M059J (cell line): ENCODE measurements at places on chromosomes 3 and 15. TPM values are rescaled to one million over a fixed set of nuclear protein-coding genes. Genes with fewer than 3 reads are reported as not detected.

- no peak for DNase-seq
Measured at GRCh38 chr3:119289404-119289770, 4.8 kb upstream of the ARHGAP31 start.

GRCh38 chr3:155667988-155668387 is 76.9 kb downstream of the PLCH1 start:
- no peak for DNase-seq

- DNase-seq, result no peak
Measured at GRCh38 chr3:6262010-6262409, 598.9 kb upstream of the GRM7 start.

- no peak for DNase-seq
Measured at GRCh38 chr3:126711121-126711760, 7.2 kb downstream of the CHCHD6 start.

DNA sequence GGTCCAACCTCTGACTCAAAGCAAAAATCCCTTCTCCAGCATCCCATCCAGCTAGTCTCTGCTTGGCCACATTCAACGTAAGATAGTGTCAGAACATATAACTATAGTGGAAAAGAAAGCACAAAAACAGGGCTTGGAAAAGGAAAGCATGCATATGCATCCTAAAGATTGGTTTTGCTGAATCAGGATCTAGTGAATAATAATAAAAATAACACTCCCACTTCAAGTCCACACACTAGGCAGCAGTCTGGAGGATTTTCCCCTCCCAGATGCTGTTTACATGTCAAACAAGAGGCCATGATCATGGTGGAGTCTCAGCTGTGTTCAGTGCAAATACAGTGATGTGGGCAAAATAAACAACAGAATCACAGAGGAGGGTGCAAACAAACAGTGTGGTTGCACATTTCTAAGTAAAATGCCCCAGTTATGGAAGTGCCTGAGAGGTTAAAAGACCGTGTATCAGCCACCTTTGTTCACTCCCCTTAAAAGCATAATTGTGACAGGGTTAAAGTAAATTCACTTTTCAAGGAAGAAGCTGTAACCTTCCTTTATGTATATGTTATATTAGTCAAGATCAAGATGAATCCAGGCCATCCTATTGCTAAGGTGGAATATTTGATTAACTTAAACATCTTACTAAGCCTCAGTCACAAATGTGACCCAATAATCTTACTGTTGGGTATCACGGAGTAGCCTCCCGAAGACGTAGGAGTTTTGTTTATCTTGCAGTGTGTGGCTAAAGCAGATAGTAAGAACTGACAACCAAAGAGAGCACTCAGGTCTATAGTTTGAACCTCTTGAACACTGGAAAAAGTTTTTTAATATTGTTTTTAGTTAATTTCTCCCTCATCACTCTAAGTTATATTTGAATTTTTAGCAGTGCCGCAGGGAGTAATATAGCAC is 424.5 kb downstream of the SOX2 start:
- DNase-seq, result no peak

DNA sequence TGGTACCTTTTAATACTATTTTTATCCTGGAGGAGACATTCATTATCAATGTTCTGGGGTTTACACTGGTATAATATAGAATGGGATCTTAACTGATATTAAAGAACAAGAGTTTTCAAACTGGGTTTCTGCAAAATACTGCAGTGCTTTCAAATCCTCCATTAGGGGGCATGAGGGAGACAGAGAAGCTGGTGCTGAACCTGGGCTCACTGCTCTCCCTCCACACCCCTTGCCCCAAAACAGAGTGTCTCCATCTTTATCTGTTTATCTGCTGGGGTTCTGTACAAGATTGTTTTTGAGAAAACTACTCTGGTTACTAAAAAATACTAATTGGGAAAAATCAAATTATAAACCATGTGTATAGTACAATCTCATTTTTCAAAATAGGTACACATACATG is 41.7 kb downstream of the CADPS start:
- no peak for DNase-seq

GRCh38 chr3:150798122-150798618 is 35.2 kb upstream of the SIAH2 start:
- peak; percentile 25 for DNase-seq

DNA sequence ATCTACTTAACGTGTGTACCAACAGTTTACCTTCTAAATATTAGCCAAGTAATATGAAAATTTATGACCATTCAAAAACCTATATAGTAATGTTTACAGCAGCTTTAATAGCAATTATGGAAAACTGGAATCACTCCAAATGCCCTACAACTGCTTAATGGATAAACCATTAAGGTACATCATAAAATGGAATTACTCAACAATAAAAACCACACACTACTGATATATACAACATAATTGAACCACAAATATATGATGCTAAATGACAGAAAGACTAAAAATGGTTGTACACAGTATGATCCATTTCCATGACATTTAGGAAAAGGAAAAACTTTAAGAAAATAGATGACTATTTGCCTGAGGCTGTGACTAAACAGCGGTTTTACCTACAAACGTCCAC is 467.1 kb upstream of the EPHA6 start:
- peak; percentile 5 for DNase-seq

DNA sequence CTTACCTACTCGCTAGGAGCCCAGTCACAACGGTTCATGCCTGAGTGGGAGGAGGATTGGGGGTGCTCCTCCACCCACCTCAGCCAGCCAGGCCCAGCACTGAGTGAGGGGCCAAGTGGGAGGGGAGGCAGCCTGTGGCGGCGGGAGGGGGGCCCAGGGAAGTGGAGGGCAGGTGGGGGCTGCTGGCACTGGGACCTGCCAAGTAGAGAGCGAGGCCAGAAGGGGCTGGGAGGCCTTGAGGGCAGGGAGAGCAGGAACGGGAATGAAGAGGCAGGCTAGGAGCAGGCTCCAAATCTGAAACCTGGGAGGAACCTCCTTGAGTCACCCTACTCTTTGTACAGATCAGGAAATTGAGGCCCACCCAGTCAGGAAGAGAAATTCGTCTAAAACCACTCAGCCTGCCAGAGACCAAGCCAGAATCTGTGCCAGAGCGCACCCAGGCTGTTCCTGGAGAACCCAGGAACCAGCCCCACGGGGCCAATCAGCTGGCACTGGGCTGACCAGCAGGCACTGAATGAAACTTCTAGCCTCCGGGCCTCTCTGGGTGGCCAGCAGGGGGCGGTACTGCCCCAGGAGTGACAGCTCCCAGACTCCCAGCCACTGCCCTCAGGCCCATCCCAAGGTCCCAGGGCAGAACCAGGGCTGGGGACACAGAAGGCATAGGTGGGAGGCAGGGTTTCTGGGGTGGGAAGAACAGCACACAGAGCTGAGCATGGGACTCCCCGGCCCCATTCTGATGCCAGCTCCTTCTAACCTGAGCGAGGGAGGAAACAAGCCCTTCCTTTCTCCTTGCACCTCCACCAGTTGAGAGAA is 14.8 kb upstream of the CYP11A1 start:
- peak; percentile 82 for DNase-seq

DNA sequence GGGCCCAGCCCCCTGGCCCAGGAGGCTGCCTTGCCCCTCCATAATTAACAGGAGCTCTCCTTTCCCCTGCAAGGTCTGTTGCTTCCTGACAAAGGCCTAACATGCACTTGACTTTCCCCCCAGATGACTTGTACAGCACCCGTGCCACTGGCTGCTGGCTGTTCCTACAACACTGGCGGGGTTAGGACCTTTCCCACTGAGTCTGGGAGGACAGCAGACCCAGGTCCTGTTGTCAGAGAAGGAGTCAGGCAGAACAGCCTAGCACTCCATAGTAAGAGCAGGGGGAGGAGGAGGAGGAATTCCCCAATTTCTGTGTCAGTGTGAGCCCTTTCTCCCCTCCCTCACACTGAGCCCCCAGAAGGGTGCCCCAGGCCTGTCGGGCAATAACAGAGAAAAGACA is 99.2 kb downstream of the CORO2B start:
- no peak for DNase-seq

DNA sequence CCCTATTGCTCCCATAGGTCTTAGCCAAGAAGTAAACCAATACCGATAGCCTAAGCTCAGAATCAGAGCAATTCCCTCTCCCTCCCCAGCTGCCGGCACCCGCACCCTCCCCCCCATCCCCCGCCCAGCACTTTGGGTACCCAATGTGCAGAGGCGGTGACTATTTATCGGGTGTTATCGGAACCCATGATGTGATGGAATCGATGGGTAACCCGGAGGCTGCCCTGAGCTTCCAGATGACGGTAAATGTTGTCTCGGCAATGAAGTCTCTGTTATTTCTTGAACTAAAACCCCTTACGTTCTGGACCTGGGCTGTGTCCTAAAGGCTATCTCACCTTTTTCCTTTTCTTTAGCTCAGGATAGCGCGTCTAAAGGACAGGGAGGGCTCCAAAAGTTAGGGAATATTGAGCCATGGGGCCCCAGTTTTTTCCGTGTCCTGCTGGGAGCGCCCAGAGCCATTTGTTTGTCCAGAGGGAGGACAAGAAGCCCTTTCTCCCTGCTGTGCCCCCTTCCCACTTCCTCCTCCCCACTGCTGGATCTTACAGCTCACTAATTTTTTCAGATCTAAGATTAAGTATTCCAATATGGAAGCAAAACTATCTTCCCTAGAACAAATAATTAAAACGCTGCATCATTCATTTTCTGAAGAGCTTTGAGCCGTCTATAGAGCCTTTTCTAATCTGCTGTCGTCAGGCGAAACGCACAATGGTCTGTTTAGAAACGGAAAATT is 1.5 kb downstream of the SLITRK3 start:
- no peak for DNase-seq

DNA sequence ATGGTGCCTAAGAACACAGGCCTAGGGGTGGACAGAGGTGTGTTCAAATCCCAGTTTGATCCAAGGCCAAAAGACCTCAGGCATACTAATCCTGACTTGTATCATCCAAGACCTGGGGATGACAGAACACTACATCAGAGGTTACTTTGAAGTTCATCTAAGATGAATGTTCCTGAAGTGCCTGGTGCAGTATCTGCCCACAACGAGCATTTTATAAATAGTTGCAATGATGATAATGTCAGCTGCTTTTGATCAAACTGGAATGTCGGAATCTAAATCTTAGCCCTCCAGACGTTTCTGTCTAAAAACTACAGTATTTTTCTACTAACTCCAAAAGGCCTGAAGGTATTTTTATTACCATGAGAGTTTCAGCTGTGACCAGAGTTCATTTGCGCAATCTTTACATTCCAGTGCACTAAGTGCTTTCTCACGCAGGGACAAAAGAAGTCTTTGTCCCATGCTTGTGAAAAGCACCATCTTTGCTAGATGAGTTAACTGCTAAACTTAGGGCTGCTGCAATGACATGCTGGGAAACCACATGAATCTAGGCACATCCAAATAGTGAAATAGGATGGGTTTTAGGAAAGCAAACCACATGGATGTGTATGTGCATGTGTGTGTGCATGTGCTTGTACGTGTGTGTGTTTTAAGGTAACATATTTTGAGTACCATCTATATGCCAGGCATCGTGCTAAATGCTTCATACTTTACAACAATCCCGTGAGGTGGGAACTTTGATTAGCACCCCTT is 18.1 kb downstream of the ANXA2 start:
- peak; percentile 99 for DNase-seq

DNA sequence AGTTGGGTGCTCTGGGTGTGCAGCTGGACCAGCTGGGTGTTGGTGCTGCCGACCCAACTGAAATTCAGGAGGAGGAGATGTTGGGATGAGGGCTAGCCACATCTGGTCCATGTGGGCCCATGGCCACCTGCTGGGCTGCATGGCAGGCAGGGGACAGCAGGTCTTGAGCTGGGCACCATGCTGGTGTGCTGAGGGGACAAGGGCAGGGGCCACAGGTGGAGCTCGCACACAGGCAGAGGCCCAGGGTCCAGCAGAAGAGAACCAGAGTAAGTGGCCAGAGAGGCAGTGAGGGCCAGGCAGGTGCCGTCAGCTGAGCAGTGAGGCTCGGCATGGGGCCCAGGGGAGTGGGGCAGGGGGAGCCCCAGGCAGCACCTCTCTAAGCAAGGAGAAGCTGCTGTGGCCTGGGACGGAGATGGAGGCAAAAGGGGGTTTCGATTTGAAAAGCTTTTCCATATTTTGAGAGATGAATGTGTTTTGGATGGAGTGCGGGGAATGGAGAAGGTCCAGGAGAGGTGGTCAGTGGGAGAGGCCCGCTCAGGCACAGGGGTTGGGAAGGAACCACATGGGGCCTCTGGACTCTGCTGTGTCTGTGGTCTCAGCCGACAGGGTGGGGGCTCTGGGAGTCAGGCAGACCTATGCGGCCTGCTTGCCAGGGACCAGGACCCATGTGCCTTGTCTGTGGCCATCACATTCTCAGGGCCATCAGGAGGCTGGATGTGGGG is 30.5 kb upstream of the PLXNA1 start:
- DNase-seq, result no peak

GRCh38 chr3:153290268-153291015 is 128.4 kb downstream of the RAP2B start:
- DNase-seq, result peak; percentile 44

DNA sequence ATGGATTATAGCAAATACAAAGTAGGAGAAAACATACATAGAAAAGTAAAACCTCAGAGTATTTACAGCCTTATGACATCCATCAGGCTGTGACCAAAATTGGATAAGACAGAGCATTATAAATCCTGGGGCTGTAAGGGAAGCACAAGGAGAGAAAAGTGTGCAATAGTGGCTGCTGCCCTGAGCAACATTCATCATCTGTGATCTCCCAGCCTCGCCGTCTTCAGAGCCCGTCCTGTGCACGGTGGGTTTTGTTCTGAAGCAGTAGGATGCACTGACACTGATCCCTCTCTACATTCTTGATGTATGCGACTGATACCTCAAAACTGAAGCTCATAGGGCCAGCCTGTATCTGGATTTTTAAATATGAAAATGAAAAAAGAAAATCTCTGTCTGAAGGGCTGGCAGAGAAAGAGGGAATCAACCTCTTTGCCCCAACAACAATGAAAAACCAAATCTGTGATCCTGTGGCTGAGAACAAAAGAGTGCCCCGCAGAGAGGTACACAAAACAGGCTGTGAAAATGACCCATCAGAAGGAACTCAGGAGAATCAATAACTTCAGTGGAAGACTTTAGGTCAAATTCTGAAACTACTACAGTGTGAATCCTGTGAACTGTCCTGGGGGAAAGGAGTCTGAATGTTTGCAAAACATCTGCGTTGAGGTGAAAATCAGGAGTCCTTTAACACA is 8.2 kb upstream of the RTP4 start:
- DNase-seq, result no peak

DNA sequence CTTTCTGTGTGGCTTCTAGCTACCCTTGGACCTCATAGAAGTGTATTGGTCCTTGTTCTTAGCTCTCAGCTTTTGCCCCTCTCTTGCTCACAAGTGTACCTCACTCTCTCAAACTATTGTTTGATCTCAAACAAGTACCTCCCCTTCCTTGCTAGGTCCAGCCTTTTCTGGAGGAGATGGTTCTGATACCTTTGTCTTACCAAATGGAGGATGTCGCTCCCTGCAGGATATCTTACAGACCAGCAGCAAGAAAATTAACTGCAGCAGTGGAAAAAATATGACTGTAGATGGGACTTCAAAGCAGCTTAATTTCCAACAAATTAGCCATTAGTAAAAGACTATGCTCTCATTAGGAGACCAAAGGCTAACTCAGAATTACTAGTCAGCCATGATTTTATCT is 388.1 kb upstream of the ROBO2 start:
- no peak for DNase-seq

The A4GNT gene
- total RNA-seq, result not detected in 2 replicates

The NR2E3 gene
- total RNA-seq, result 0.12 TPM in 1 of 2 replicates, not detected in the other

The MYO5C gene
- total RNA-seq, result 2.5 and 6.4 TPM in 2 replicates

The GP9 gene
- total RNA-seq, result not detected in 2 replicates

The GXYLT2 gene
- total RNA-seq, result 2.3 and 7.7 TPM in 2 replicates

The IL17RD gene
- total RNA-seq, result 1.6 and 3.5 TPM in 2 replicates

The VGLL3 gene
- 13.9 and 17.5 TPM in 2 replicates for total RNA-seq

The LMAN1L gene
- total RNA-seq, result not detected in 2 replicates

The TM4SF4 gene
- total RNA-seq, result 21.7 TPM in 1 of 2 replicates, not detected in the other

The CRYGS gene
- 0.47 and 0.57 TPM in 2 replicates for total RNA-seq

The SKOR1 gene
- 0.12 and 0.17 TPM in 2 replicates for total RNA-seq

The GPR27 gene
- total RNA-seq, result not detected in 2 replicates

The ALS2CL gene
- total RNA-seq, result 2.5 and 3.6 TPM in 2 replicates
